ENCODE measurements at places on chromosomes 1 and 21.
A peak's percentile ranks its signal among the peaks of the same experiment; 100 is the strongest.

GRCh38 chr1:63318201-63318979 is 4.0 kb upstream of the FOXD3 start:
- DNase-seq = no peak

DNA sequence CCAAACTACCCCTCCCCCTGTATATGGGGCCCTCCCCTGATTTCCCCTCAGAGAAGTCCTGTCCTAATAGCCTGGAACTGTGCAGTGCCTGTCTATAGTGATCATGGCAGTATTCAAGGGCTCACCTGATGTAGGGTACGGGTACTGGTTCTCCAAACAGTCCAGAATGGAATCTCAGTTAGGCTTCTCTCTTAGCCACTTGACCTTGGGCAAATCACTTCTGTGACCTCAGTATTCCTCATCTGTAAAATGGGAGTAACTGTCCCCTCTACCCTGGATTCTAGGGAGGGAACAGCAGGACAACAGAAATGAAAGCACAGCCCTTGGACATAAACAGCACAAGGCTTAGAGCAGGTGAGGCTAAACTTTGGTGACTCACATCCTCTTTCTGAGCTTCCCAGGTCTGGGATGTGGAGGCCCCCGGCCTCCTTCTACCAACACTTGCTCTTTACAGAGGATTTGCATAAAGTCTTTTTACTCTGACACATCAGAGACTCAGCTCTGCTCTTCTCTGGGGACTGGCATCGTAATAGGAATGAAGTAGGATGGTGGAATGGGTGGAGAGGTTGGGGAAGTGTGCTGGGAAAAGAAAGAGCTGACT is 20.0 kb upstream of the PDZK1IP1 start:
- no peak for DNase-seq

DNA sequence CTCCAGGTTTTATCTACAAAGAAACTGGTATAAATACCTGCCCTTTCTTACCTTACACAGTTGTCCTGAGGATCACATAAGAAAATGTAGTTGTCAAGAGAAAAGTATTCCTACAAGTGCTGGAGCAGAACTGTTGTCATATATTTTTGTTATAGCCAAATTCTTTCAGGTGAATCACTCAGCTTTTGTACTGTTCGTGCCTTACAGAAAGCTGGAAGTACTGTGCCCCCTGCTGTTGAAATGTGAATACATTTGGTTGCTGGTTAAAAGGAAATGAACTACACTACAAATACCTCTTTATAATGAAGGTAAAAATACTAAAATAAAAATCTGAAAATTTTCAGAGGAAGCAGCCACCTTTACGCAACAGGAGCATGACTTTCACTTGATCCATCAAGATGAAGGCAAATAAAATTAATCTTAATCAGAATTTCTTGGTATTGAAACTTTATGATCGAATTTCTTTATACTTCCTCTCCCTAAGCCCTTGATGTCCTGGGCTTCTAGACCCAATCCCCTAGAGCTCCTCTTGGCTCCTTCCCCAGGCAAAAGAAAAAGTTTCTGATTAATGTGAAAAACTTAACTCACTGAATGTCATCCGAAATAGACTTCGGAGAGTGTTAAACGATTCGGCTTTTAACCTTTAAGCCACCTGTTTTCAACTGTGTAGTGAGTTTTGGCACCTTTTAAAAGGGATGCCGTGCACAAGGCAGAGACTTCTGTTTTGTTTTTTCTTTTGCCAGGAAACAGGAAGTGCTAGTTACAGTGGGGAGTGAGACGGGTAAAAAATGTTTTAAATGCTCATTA is 12.5 kb downstream of the CHML start:
- DNase-seq = peak; percentile 85

GRCh38 chr1:111611986-111612385 is 7.6 kb upstream of the RAP1A start:
- peak; percentile 9 for DNase-seq

- DNase-seq = no peak
These were observed 13.7 kb downstream of the ZBTB17 start for GRCh38 chr1:15962176-15962575.

DNA sequence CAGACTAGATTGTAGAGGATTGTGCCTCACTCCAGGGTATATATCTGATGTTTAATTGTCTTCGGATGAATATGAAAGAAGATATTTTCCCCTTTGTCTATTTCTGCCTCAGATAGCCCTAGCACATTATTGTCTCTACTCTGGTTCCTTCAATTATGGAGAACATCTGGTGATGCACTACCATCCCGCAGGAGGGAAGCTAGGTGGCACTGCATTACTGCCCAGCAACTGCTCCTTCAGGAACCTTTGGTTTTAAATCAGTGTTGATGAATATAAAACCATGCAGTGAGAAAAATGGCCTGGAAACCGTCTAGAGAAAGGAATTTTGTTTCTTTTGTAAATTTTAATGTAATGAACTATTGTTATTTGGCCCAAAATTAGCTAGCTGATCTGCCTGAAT is 68.5 kb downstream of the GPR88 start:
- peak; percentile 78 for DNase-seq

- peak; percentile 32 for DNase-seq
These were observed 72.8 kb downstream of the SELENOF start for GRCh38 chr1:86841116-86841515.

DNA sequence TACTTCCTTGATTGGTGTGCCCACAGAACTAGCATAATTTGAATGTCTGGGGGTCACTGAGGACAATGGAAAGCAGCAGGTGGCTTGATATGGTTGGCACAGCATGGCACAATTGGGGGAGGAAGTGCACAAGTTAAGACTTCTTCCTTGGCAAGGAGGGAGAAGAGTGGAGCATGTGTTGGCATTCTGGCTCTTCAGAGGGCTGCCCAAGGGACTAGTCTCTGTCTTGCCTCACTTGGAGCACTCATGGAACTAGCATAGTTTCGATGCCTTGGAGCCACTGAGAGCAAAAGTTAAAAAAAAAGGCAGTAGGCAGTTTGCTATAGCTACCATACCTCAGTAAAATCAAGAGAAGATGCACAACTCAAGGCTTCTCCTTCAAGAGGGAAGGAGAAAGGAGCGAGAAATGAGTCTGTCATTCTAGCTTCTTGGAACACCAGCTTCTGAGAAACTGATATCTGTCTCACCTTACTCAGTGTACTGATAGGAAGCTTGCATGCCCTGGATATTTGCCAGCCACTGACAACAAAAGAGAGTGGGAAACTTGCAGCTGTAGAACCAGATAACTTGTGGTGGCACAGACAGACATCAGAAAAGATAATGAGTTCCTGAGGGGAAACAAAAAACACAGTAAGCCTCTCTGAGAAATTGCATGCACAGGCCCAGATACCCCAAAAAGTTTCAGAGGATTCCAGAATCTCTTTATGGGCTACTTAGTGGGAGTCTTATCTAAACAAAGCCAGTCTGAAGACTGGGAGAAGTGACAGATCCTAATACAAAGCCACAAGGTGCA is 207.5 kb upstream of the SAMSN1 start:
- DNase-seq = no peak

DNA sequence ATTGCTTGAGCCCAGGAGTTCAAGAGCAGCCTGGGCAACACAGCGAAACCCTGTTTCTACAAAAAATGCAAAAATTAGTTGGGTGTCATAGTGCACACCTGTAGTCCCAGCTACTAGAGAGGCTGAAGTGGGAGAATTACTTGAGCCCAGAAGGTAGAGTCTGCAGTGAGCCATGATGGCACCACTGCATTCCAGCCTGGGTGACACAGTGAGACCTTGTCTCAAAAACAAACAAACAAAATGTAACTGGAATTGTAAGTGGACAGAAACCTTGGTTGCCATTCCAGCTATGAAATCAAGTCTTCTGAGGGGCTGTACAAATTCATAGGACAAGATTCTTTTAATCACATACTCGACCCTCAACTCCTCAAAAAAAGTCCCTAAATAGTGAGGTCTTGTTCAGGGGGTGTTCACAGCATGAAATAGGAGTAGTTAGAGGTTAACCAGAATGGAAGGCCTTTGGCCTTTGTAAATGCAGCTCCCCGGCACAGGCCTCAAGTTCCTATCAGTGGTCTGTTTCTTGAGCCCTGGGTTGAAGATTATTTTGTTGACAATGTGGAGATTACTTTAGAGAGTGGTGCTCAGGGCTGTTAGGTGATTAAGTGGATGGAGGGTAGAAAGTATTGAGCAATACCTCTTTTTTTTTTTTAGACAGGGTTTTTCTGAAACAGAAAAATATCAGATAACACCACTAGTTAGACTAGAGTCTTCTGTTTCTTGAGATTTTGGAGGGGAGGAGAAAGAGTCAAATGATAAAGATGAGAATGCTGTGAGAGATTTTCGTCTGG is 138.7 kb upstream of the ZNF648 start:
- no peak for DNase-seq

DNA sequence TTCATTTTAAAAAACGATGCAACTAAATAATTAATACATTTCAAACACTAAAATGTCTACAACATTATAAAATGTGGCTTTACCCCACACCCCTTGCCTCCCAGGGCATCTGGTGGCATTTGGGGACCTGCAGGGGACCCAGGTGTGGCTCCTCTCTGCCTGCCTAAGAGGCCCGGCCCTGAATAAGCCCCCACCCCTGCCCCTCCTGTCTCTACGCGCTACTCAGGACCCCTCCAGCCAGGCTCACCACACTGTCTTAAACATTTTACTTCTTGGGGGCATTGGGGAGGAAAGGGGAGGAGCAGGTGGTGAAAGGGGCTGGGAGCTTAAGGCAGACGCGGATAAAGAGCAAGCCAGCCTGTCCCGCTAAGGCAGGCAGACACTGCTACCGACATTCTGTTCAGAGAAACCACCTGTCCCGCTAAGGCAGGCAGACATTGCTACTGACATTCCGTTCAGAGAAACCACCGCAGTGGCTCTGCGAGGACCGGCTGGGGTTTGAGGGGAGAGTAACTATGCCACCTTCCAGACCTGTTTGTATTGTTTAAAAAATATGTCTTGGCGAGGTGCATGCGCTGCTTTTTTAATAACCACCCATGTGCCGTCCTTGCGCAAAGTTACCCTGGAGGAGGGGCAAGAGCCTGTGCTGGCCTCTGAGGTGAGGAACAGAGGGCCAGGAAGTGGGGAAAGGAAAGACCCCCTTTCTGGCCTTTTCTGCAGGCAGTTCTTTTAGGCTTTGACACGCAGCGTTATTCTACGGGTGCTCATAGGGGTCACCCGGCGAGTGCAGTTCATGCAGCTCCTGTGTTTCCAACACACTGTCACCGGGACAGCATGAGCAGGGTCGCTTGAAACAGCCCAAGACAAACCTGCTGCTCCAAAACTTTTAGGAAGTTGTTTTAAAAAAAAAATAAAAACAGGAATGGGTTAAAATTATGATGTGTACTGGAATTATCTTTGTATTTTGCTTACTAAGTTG is 51.3 kb upstream of the RIPK4 start:
- DNase-seq = no peak

DNA sequence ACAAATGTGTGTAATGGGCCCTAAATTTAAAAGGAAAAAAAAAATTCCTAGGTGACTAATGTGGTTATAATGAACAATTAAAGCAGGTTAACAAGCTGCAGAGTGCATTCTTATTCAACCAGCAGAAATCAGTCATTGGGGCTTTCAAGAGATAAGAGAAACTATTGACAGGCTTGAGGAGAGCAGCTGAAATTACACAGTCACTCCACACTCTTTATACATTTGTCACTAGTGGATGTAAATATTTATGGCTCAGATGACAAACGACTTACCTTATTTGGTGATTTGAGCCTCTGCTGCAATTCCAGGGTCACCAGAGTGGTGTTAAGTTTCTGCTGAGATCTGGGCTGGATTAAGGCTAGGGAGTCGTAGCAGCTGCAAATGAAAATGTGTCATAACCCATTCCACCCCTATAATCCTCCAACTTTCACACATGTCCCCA is 896.3 kb downstream of the TTLL7 start:
- DNase-seq = no peak

DNA sequence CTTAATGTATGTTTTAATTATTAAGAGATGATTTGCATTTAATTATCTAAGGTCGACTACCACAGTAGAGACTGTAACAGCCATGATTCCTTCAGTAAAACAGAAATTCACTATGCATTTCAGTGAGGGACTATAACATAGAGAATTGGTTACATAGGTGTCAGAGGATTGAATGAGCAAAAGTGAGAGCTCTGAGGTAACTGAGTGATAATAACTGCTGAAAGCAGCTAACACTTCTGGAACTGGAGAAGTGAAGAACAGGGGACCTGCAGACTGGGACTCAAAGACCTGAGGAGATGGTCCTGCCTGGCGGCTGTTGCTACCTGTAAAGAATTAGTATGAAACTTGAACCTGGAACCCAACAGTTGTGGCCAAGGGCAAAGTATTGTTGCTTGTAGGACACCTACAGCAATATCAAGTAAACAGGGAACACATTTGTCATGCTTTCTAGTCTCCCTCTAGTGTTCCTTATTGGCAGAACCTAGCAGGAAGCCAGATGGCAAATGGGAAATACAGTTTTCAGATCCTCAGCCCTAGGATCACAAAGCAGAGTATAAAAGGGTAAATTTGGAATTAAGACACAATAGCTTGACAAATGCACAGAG is 110.6 kb downstream of the HS2ST1 start:
- DNase-seq = peak; percentile 56

DNA sequence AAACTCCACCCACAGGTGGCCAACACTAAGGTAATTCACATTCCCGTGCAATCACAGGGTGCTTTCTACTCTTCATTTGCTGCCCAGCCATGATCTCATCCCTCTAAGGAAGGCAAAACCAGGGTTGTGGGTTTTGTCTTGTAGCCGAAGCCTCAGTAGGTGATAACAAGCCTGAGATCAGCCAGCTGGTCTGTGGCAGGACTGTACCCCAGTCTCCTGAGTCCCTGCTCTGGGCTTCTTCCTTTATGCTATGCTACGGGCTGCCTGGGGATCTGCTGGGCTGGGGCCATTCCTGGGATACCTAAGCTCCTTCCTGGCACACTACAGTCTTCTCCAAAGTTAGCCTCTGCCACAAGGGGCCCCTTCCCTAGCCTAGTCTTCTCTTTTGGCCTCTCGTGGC is 9.8 kb downstream of the PPFIA4 start:
- DNase-seq = no peak

DNA sequence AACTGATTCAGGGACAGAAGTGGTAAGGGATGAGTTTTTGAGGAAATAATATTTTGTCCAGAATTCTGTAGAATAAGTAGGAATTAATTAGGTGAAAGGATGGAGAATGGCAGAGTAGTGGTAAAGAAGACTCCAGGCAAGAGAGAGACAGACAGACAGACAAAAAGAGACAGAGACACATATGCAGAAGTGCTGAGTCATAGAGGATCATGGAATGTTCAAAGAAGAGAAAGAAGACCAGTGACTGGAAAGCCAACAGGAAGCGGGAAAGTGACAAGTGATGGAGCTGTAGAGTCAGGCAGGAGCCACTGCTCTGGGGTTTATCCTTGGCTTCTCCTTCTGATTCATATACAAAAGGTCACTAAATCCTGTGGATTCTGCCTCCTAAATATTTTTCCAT is 85.9 kb downstream of the UROD start:
- peak; percentile 23 for DNase-seq

GRCh38 chr1:89363638-89364536 is at the start of gene GBP6:
TSS of gene GBP6 (plus strand) at chr1:89364059. CDS start at chr1:89368552, 4,493 bp downstream.
- DNase-seq = peak; percentile 13

- no peak for DNase-seq
These were observed 120.5 kb downstream of the FGGY start for GRCh38 chr1:59417406-59417805.

GRCh38 chr1:43402089-43402865 is 12.6 kb downstream of the SZT2 start:
- no peak for DNase-seq
